NB4 (cell line): ENCODE measurements at places on chromosomes 11 and 22.
A peak's percentile ranks its signal among the peaks of the same experiment; 100 is the strongest.

DNA sequence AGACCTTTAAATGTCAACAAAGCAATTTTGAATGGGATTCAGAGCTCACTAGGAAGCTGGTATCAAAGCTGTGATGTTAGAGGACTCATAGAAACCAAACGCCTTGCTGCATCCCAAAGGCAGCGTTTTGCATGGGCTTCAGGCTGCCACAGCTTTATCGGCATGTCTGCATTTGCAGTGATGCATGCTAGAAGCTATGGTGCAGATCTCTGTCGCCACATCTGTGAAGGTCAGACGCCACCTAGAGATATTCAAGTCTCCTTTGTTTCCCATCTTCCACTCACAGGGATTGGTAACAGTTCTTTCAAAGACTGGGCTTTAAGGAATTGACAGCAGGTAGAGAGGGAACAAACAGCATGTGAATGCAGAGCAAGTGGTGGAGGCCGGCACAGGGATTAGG, 47.8 kb downstream of the NTM start:
- DNase-seq: no peak

GRCh38 chr11:46463701-46464421, 72.3 kb upstream of the CHRM4 start:
- DNase-seq: no peak

DNA sequence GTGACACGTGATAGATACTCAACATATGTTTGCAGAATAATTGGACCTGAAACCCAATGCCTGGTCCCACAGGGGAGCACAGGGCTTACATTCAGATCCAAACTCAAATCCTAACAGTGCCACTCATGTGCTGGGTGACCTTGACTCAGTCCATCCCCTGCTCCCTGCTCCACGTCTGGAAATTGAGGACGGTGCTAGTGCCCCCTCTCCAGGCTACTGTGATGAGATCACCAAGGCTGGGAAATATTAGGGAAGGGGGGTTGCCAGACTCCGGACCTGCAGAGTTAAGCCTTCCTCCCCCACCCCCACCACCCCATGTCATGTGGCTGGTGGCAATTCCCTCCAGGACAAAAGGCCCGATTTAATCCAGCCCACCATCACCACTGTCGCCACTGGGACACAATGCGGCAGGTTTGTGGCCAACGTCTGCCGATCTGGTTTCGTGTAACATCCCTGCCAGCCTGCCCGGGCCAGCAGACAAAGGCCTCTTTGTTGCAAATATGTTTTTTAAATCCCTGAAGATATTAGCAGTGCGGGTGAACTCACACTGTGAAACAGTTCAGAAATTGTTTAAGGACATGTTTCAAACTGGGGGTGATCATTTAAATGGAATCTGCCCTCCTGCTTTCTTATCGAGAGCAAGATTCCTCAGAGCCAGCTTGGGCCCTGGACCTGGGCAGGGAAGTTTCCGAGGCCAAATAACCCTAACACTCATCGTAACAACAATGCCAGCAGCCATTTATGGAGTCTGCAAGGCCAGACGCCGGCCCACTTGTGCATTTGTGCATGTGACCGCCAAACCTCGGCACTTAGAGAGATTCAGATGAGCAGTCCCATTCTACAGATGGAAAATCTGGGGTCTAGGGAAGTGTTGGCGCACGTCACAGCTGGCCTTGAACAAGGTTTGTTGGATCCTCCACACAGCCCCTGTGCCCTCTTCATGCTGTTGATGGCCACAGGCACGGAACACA, 19.6 kb upstream of the MN1 start:
- DNase-seq: no peak

- no peak for DNase-seq
Measured at GRCh38 chr11:126915430-126915829, 85.1 kb downstream of the KIRREL3 start.

GRCh38 chr11:102318469-102318868, 1.2 kb downstream of the BIRC3 start:
- no peak for DNase-seq

GRCh38 chr22:31917227-31917921, 27.0 kb upstream of the YWHAH start:
- DNase-seq: peak; percentile 86

DNA sequence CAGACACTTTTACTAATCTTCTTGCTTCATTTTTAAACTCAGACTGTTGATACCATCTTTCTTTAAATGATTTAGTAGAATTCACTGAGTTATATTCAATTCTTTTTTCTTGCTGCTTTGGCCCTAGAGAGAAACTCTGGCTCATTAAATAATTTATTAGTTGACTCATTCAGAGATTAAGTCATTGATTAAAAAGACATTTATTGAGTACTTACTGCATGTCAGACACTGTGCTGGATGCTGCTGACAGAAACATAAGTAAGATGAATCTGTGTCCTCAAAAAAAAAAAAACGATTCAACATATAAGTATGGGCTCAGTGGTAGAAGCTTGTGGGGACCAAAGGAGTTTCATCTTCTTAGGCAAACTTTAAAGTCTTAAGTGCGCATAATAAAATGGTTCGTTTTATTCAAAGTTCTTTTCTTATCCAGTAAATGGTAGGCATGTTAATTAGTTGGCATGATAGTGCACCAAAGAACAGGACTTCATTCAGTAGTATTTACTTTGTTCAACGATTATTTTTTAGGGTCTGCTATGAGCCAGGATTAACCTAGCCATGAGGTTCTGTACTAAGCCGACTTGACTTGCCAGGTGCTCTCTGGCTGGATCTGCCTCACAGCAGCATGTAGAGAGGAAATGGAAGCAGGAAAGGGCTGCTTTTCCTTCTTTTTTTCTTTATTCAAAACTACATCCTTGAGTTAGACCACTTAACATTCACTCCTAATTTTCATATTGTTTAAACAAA, 281.0 kb upstream of the CTSC start:
- no peak for DNase-seq

GRCh38 chr11:64441127-64441526, 82.2 kb downstream of the RPS6KA4 start:
- DNase-seq: no peak

GRCh38 chr11:76808171-76808570, 25.0 kb downstream of the TSKU start:
- DNase-seq: no peak

GRCh38 chr11:104163100-104164027, 583 bp downstream of the PDGFD start:
- DNase-seq: no peak

- no peak for DNase-seq
Measured at GRCh38 chr22:39621826-39622225, 51.3 kb downstream of the CACNA1I start.

DNA sequence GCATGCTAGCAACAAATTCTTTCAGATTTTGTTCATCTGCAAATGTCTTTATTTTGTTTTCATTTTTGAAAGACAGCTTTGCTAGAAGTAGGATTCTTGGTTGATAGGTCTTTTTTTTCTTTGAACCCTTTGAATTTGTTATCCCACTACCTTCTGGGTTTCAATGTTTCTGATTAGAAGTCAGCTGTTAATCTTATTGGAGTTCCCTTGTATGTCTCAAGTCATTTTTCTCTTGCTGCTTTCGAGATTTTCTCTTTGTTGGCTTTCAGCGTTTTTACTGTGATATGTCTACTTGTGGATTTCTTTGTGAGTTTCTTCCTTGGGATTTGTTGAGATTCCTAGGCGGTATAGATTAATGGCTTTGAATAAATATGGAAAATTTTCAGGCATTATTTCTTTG, 27.2 kb upstream of the MS4A8 start:
- no peak for DNase-seq

DNA sequence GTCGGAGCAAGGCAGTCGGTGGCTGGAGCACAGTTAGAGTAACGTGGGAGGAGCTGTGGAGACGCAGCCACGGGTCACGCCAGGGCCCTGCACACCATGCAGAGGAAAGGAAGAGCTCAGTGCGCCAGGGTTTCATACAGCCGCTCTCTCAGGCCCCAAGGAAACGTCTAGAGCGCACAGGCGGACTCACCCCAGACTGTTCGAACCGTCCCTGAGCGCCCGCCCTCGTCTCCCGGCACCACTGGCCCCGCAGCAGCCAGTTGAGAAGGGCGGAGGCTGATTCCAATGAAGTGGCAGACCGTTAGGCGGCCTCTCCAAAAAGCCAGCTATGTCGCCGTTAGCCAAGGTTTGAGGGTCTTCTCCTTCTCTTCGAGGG, 483 bp upstream of the HYLS1 start:
- peak; percentile 89 for DNase-seq

- DNase-seq: no peak
Measured at GRCh38 chr11:75342966-75343870, 8.2 kb downstream of the ARRB1 start.

- DNase-seq: peak; percentile 98
Measured at GRCh38 chr11:120224972-120225909, 14.4 kb downstream of the OAF start.

DNA sequence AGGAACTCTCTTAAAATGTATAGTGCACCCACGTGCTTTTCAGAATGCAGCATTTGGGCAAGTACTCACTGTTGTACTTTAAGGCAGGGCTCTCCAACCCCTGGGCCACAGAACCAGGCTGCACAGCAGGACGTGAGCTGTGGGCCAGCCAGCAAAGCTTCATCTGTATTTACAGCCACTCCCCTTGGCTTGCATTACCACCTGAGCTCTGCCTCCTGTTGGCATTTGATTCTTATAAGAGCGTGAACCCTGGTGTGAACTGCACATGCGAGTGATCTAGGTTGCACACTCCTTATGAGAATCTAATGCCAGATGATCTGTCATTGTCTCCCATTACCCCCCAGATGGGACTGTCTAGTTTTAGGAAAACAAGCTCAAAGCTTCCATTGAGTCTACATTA, 3.0 kb downstream of the C11orf58 start:
- no peak for DNase-seq

GRCh38 chr11:9008011-9008550, 4.3 kb upstream of the NRIP3 start:
- DNase-seq: no peak

GRCh38 chr11:128553662-128554362, 33.5 kb downstream of the ETS1 start:
- DNase-seq: peak; percentile 59

- no peak for DNase-seq
Measured at GRCh38 chr11:130641876-130642275, 193.4 kb downstream of the ADAMTS15 start.

- no peak for DNase-seq
Measured at GRCh38 chr11:74676596-74676995, 54.6 kb downstream of the CHRDL2 start.

- DNase-seq: no peak
Measured at GRCh38 chr11:109439684-109440083, 17.7 kb downstream of the C11orf87 start.

GRCh38 chr11:44743959-44744557, 17.3 kb downstream of the TSPAN18 start:
- DNase-seq: no peak

DNA sequence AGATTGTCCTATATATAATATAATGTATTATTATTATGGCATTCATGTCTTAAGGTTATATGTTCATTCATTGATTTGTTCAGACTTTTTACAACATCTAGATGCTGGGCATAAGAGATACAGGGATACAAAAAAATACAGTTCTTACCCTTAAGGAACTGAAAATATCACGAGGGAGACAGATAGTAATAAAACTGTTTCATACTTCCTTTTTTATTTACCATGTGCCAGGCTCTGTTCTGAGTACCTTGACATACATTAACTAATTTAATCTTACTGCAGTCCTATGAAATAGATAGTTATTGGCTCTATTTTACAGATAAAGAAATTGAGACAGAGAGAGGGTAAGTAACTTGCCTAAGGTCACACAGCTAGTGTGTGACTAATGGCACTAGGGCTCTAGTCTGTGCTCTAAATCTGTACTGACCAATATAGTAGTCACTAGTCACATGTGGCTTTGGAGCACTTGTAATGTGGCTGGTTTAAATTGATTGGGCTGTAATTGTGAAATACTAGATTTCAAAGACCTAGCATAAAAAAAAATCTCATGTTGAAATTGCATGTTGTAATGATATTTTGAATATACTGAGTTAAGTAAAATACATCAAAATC, 21.3 kb downstream of the TRIM44 start:
- peak; percentile 21 for DNase-seq

DNA sequence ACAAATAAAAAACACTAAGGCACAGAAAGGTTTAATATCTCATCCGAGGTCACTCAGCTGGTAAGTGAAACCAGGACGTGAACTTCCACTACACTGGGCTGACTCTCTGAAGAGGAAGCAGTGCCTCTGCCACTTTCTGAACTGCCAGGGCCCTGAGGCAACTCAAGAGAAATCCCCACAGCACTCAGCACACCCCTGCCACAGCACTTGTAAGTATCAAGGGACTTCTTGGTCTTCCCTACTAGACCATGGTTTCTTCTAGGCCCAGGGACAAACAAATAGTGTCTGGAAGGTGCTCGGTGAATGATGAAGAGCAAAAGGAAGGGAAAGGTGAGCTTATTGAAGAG, 49.7 kb downstream of the RPL27A start:
- peak; percentile 20 for DNase-seq

- peak; percentile 46 for DNase-seq
Measured at GRCh38 chr11:65423516-65424204, 1.1 kb downstream of the NEAT1 start.

GRCh38 chr11:125327518-125328224, 163.1 kb downstream of the PKNOX2 start:
- DNase-seq: no peak

GRCh38 chr11:73292525-73292894, 15.6 kb upstream of the ARHGEF17 start:
- DNase-seq: no peak

GRCh38 chr22:39545386-39546365, 13.1 kb upstream of the RPS19BP1 start:
- DNase-seq: peak; percentile 66

- no peak for DNase-seq
Measured at GRCh38 chr11:8243458-8243857, 20.2 kb downstream of the LMO1 start.

GRCh38 chr22:26945565-26945964, 288.2 kb downstream of the MIAT start:
- DNase-seq: no peak

DNA sequence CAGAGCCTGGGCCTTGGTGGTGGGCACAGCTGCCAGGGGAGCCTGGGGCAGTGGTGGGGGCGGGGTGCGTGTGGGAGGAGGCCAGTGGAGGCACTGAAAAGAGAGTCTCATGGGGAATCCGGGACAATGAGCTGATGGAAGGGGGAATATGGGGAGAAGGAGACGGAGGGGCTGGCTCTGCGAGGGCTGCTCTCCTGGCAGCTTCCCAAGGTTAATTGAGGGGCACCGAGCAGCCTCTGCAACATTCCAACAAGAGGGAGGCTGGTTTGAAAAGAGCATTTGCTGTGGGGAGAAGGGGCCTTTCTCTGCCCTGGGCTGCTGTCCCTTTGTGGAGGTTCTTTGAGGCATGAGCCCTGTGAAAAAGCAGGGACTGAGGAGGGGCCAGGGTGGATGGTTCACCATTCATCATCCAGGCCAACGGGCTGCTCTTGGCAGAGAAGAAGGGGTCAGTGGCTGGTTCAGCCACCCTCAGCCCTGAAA, 9.4 kb upstream of the IGSF9B start:
- no peak for DNase-seq
